ENCODE measurements at places on chromosomes 11 and 22. TPM values are rescaled to one million over a fixed set of nuclear protein-coding genes. Genes with fewer than 3 reads are reported as not detected.

The PATE2 gene
- not detected for total RNA-seq

The OVOL1 gene
- total RNA-seq, result not detected

The TMEM191B gene
- not detected for total RNA-seq

The MRGPRX3 gene
- not detected for total RNA-seq

The TMEM45B gene
- 2.3 TPM for total RNA-seq

Data from Caki2 (cell line).